CD4-positive, alpha-beta T cell treated with Interleukin-1 beta for 1 hour (primary cell): ENCODE measurements at places on chromosomes 7 and 10.

DNA sequence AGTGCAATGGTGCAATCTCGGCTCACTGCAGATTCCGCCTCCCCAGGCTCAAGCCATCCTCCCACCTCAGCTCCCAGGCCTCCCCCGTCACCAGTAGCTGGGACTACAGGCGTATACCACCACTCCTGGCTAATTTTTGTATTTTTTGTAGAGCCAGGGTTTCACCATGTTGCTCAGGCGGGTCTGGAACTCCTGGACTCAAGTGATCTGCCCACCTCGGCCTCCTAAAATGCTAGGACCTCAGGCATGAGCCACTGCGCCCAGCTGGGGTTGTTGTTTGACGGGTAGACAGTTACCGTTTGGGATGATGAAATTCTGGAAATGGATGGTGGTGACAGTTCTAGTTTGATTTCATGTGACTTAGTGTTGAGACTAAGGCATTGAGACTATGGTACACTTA is 15.3 kb downstream of the CALML3 start:
- no peak for DNase-seq

- DNase-seq, result no peak
These were observed 2.8 kb upstream of the TRRAP start for GRCh38 chr7:98875501-98875900.

GRCh38 chr7:108094346-108094745 is 35.8 kb downstream of the LAMB4 start:
- DNase-seq, result no peak

DNA sequence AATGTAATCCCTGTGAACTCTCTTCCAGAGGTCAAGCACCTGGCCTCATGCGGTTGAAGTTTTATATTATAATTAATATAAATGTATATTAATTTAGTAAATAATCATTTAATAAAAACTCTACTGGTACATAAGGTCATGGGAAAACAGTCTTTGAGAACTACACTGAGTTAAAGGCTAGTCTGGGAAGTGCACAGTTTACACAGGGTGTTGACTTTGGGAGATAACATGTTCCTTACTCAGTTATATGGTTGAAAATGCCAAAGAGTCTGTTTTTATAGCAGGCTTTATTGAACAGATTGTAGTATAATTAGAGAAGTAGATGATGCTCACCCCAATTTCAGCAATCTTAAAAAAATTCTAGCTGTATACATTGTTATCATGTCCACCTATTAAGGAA is 735.9 kb downstream of the GATA3 start:
- no peak for DNase-seq

- DNase-seq, result no peak
These were observed 73.0 kb upstream of the PPP1R9A start for GRCh38 chr7:94834359-94834758.

DNA sequence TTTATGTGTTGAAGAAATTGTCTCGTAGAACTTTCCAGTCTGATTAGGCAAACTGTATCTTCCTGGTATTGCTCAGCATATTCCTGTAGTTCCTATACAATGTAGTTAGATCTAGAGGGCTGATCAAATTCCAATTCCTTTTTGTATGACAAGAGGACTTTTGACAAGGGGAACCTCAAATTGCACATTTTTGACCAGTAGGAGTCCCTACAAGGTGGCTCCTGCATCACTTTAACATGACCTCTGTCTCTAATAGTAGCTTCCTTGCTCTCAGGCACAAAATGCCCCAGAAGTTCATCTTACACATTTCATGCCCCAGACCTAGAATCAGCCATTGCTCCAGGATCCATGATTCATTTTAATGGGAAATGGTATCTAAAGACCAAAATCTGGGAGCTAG is 18.7 kb downstream of the HERPUD2 start:
- DNase-seq, result no peak

DNA sequence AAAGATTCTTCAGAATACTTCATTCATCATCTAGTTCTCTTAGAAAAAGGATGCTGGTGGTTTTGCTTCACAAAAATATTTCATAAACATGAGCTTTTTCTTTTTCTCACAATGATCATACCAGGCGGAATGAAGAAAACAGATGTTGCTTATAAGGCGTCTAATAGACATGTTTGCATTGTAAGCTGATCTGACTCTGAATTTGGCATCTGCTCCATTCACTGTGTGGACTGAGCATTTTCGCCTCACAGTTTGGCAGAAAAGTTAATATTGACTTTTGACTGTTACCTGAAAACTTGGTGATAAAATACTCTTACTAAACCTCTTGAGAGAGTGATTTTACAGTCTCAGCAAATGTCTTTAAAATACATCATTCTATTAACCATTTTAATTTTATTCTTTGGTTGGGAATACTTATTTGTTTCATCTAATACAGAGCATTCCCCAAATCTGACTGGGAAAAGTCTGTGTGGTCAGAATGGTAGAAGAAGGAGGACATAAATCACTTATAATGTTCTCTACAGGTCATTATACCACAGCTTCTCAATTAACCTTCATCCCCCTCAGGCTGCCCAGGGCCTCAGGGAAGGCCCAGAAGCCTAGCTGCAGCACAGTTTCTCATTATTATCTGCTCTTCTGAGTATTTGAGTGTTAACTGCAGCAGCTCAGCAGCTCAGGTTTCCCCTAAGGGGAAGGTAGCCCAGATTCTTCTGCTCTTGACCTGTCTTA is 121.6 kb upstream of the KAT6B start:
- no peak for DNase-seq

GRCh38 chr7:150830937-150831336 is 21.4 kb upstream of the AOC1 start:
- DNase-seq, result no peak

GRCh38 chr10:123149162-123149567 is 1.2 kb downstream of the HMX2 start:
- DNase-seq, result no peak
